Stimulated activated CD4-positive, alpha-beta T cell treated with anti-CD3 and anti-CD28 coated beads, Interleukin-15, amount 100 ng/mL, for 1 hour (primary cell): ENCODE measurements at places on chromosomes 1 and 21.

DNA sequence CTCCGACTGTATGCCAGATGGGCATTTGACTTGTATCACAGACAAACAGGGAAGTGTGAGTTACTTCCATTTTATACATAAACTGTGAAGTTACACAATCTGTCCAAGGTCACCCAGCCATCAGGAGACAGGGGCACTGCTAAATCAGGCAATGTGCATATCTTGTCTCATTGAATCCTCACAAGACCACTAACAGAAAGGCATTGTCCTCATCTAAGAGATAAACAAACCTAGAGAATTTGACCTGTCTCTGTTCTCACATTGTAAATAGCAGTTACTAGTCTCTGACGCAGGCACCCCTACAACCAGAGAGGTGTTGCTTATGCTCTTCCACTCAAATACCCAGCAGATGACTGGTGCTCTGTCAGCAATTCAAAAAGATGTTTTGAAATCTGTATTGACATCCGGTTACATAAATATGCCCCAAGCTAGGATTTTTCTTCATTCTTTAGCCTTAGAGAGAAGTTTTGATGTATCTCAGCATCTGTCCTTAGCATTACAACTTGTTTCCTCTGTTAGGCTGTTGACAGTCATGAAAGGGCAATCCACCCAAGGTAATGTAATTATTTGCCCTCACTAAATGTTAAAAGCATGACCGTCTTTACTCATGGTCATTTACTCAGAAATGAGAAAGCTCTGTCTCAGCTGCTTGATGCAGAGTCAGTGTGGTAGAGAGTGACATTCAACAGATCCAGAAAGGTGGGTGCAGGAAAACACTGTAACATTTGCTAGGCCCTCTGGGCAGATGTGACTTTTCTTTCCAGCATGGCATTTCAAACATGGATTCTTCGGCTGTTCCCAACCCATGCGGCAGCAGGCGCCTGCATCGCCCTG, 51.9 kb upstream of the ZNF326 start:
- no peak for DNase-seq

DNA sequence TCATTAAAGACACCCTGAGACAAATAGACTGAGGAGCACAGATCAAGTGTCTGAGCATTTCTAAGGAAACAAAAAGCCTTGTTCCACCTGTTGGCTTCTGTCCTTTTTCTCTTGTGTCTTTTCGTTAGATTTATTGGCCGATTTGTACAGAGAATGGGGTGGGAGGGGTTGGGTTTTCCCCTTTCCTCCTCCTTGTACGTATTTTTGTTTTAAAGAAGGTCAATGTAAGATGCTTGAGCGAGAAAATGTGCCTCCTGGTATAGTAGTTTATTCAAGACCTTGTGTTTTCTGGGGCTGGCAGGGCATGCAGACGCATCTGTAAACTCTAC, 1.2 kb downstream of the BCL9 start:
- no peak for DNase-seq

- DNase-seq = no peak
Measured at GRCh38 chr1:104830534-104830933, 1080.8 kb downstream of the AMY1C start.

DNA sequence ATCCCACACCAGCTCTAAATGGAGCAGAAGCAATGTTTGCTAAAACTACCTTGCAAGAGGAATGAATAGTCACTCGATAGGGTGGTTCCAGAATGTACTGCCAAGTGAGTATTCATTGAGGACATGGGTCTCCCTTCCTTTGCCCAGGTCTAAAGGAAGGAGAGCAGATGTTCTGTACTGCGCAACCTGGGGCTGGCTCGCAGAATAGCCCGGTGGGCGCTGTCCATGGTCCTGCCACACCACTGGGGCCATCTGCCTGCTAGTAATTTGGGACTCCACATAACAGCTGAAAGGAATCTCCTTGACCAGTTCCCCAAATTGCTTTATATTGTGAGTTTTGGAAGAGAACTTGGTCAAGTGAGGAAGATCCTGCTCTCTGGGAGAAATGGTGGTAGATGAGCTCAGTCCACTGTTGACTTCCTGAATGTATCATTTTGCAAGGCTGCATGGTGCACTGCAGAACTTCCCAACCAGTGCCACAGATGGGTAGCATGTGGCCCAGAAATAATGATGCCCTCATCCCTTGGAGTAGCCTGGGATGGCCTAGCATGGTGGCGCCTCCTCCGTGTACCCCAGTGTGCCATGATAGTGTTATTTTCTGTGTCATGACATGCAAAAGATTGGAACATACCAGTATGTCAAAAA, 5.7 kb downstream of the SLC6A17 start:
- peak; percentile 8 for DNase-seq

DNA sequence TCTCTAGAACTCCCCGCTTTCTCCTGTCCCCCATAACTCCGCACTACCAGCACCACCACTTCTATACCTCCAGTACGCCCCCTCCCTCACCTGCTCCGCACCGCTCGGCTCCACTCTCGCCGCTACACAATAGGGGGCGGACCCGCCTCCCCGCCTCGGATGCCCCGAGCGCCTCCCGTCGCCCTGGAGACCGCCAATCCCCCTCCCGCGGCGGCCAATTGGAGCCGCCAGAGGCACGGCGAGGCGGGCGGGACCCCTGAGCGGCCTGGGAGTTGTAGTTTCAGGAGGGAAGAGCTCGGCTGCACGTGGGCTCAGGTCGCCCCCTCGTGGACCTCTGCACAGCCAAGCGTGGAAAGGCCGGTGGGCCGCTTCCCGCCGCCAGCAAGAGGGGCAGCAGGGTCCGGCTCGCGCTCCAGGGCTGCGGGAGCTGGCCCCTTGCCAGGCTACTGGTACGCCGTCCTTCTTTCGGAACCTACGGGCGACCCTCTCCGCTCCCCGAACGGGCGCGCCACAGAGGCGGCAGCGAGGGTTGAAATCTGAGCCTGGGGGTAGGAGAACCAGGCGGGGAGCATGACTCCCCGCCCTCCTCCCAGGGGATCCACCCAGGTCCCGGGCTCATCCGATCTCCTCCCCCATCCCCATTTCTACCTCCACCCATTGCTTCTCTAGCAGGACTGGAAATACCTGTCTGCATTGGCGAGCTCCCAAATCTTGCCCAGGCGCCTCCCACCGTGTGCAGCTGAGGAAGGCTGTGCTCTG, at the start of gene IGSF9:
TSS of gene IGSF9 (minus strand) at position 131 of the 759 bp plus-strand sequence. CDS start 2,159 bp downstream, outside the sequence.
- DNase-seq = peak; percentile 68

DNA sequence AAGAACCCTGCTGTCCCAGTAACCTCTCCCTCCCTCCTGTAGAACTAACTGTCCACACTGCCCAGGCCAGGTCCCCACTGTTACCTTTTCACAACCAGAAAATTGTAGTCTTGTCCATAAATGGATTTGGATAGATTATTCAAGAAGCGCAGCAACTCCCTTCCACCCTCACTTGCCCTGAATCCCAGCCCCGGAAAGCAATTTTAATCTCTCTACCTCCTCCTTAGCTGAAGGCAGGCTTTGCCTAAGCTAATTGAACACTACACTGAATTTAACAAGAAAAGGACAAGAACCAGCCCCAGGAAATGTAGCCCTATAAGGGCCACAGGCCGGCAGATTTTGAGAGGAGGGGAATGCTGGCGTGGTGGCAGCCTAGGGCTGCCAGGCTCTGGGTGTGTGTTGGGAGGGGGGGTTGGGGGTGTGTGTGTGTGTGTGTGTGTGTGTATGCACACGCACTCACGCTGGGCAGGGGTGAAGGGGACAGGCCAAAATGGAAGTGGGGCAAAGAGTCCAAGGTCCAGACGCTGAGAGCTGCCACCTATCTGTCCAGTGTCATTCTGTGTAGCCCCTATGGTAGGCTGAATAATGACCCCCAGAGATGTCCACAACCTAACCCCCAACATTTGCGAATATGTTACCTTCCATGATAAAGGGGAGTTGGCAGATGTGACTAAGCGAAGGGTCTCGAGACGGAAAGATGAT, 10.8 kb upstream of the IFNGR2 start:
- DNase-seq = no peak

DNA sequence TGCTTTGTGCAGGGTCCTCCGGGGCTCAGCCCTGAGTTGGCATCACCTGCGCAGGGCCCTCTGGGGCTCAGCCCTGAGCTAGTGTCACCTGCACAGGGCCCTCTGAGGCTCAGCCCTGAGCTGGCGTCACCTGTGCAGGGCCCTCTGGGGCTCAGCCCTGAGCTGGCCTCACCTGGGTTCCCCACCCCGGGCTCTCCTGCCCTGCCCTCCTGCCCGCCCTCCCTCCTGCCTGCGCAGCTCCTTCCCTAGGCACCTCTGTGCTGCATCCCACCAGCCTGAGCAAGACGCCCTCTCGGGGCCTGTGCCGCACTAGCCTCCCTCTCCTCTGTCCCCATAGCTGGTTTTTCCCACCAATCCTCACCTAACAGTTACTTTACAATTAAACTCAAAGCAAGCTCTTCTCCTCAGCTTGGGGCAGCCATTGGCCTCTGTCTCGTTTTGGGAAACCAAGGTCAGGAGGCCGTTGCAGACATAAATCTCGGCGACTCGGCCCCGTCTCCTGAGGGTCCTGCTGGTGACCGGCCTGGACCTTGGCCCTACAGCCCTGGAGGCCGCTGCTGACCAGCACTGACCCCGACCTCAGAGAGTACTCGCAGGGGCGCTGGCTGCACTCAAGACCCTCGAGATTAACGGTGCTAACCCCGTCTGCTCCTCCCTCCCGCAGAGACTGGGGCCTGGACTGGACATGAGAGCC, 22.7 kb downstream of the COL6A1 start:
- DNase-seq = no peak

DNA sequence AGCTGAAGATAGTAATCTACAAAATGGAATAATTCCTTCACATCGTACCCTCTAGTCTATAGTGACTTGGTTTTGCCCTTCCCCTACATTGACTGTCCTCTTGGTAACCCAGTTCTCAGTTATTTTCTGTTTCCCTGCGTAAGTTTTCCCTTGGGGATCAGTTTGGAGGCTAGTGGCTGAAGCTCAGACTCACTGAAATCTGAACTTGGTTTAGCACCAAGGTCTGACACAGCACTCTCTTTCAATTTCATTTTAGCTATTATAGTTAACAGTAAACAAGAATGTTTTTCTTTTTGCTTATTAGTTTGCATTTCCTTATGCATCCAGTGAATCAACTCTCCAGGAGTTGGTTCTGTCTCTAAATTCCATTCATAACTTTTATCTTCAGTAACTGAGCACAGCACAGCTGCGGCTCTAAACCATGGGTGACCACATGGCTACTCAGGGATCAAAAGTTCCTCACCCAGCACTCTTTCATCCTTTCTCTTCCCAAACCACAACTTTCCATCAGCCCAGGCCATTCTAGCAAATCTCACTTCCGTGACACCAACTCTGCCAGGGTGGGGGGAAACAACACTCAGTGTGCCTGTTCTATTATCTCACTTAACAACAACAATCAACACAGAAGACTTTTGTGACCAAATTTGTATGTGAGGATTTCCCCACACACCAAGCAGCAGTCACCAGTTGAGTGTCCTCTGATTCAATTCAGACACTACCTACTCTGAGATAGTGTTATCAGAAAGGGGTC, 17.6 kb upstream of the IFI6 start:
- DNase-seq = no peak

GRCh38 chr21:38495242-38495641, 3.0 kb downstream of the ERG start:
- DNase-seq = no peak

GRCh38 chr1:111861523-111861922, 105.8 kb downstream of the DDX20 start:
- no peak for DNase-seq

DNA sequence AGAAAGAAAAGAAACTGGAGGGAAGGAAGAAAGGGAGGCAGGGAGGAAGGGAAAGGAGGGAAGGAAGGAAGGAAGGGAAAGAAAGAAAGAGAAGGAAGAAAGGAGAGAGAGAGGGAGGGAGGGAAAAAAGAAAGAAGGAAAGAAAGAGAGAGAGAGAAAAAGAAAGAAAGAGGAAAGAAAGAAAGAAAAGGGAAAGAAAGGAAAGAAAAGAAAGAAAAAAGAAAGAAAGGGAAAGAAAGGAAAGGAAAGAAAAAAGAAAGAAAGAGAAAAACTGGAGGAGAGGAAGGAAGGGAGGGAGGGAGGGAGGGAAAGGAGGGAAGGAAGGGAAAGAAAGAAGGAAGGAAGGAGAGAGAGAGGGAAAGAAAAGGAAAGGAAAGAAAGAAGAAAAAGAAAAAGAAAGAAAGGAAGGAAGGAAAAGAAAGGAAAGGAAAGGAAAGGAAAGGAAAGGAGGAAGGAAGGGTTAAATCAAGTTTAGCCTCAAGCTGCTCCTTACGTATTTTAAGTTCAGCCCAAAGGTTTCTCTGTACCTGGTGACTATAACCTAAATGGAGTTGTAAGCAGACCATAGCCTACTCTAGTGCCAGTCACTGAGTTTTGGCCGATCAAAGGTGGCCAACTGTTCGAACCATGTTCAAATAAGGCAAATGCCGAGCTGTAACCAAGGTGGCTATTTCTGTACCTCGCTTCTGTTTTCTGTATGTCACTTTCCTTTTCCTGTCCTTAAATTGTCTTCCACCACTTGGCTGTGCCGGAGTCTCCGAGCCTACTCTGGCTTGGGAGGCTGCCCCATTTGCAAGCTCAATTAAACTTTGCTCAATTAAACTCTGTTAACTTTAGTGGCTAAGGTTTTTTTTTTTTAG, 37.8 kb upstream of the TMPRSS2 start:
- DNase-seq = no peak

DNA sequence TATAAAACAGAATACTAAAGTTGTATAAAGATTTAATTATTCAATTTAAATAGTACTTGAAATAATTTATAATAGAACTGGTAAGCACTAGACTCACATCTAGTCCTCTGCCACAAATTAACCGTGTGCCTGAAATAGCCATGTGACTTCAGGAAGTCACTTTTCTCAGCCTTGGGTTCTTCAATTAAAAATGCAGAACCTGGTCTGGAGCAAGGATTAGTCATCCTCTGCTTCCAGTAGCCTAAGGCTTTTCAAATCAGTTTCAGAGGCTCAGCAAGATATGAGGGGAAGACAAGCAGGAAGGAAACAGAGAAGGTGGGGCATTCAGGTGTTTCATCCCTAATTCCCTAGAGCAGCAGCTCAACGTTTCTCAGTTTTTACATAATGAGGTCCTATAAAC, 23.0 kb downstream of the DPH5 start:
- DNase-seq = no peak

- DNase-seq = no peak
Measured at GRCh38 chr21:44304877-44305293, 5.0 kb downstream of the PFKL start.

GRCh38 chr1:31912839-31913239, 25.3 kb downstream of the PTP4A2 start:
- no peak for DNase-seq

DNA sequence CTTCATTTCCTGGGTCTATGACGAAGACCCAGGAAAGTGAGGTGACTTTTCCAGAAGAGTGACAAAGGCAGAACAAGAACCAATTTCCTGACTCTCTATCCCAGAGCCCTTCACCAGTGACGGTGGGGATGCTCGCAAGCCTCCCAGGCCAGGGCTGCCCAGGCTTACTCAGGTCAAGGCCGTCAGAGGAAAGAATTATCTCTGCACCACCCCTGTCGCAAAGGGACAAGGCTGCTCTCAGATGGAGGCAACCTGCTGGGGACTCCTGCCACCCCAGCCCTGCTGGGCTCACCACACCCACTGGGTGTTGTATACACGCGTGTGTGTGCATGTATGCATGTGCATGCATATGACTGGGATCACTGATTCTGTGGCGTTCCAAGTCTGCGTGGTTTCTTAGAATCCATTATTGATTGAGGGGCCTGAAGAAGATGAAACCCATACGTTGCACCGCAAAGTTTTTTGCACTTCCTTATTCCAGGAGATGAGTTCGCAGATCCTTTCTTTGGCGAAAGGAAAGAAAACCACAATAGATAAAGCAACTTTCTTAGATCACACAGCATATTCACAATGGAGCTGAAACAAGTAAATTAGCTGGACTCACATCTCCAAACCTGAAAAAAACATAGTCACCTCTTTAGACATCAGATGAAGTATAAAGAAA, 255.8 kb downstream of the RHOU start:
- no peak for DNase-seq

GRCh38 chr21:41521489-41522027, 13.6 kb upstream of the TMPRSS2 start:
- no peak for DNase-seq

GRCh38 chr21:15204970-15205286, 140.1 kb upstream of the NRIP1 start:
- no peak for DNase-seq
